ENCODE measurements at places on chromosomes 1 and 21.

- no peak for DNase-seq
These were observed 38.0 kb downstream of the CD58 start for GRCh38 chr1:116532671-116533428.

GRCh38 chr1:13228343-13228781 lies 2.4 kb upstream of the PRAMEF18 start:
- DNase-seq = no peak

DNA sequence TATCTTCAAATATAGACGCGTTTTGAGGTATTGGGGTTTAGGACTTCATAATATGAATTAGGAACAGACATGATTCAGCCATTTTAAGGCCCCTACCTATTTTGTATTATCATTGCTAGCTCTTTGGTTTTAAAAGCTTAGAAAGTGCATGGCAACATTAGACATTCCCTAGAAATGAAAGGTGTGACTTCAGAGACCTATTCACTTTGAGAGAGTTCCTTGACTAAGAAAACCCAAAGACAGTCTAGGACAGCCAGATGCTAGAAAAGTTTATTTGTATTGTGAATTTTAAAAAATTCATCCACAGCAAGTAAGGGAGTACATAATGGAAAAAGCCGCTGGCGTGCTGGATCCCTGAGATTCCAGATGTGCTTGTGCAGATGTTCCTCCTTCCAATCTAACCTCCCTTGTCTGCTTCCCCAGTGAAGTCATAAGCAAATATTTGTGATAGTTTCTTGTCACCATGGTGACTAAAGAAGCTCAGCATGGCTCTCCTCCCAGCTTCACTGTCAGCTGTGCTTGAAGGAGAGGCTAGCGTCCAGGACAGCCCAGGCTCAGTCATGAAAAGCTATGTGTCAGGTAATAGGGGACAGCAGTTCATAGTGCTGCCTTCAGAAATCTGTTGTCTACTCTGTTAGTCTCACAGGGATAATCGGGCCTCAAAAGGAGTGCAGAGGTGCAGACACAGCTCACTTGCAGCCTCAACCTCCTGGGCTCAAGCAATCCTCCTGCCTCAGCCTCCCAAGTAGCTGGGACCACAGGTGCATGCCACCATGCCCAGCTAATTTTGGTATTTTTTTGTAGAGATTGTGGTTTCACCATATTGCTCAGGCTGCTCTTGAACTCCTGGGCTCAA lies 34.8 kb downstream of the KPNA6 start:
- DNase-seq = no peak

- DNase-seq = no peak
These were observed 251.1 kb upstream of the ADGRL2 start for GRCh38 chr1:81549588-81550127.

DNA sequence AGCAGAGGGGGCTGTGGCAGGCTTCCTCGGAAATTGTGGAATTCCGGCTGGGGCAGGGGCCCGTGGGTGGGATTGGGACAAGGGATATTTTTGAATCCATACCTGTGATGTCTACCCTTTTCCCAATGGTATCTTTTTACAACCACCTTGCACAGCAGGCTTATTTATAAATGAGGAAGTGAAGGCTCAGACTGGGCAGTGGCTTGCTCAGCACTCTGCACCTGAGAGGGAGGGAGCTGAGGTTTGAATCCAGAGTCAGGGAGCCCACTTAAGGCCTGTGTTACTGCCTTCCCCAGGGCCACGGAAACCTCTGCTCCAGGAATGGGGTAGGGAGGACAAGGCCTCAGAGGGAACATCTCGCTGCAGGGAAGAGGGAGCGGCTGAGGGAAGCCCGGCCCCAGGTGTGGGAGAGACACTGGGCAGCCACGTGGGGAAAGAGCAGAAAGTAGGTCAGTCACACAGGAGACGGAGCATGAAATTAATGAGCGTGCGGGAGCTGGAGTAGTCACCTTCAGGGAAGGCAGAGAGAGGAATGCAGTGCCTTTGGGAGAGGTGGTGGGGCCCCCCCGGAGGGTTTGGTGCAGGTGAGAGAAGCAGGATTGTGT lies 35.4 kb upstream of the SCMH1 start:
- no peak for DNase-seq

DNA sequence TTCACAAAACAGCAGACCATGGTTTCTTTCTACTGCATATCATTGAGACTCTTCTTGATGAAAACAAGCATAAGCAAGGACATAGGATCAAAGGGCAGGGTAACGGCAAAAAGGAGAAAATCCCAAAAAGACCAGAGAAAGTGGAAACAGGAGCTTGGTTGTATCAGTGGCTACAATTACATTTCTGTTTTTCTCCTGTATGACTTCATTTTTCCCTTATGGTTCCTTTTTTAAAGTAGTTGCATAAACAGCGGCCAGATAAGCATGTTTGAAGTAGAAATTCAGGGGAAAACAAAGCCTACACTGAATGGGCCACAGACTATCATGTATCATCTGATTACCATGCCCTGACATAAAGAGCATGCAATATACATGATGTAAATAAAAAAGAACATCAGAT lies 4.6 kb downstream of the EGLN1 start:
- DNase-seq = no peak

DNA sequence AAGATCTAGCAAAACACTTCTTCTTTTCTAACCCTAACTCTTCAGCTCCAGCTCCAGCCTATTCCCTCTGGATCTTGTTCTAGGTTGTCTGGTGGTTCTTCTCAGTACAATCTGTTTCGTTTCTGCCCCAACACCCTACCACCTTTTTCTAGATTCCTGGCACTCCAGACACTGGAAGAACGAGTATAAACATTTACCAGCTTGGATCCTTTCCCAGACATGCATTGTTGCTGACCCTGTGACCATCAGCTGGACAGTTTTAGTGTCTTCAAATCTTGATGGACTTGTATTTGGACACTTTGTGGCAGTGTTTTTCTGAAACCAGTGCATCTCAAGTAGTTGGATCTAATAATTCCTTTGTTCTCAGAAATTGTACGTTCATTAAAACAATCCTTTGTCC lies 30.6 kb upstream of the CACNA1E start:
- no peak for DNase-seq

GRCh38 chr1:162028726-162029125 lies 5.1 kb upstream of the OLFML2B start:
- DNase-seq = no peak

DNA sequence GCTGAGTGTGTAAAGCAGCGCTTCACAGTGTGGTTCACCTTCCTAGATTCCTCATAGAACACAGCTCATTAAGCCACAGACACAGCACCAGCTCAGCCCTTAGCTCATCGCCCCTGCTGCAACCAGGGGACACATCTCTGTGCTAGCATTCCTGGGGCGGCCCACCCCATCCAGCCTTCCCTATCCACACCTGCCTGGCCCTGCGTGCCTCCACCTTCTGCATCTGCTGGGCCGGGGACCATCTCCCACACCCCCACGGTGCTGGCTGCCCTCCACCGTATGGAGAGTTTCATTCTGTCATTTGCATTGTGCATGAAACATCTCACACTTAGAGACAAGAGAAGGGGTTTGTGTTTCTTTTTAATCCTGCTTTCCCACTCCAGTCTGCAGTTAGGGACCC lies 35.8 kb upstream of the PRSS38 start:
- DNase-seq = no peak

GRCh38 chr1:75079538-75080290 lies 54.5 kb upstream of the LHX8 start:
- DNase-seq = no peak

- no peak for DNase-seq
These were observed 6.5 kb downstream of the LRP8 start for GRCh38 chr1:53321366-53321765.

GRCh38 chr1:207791290-207791689 lies 39.4 kb downstream of the CD46 start:
- no peak for DNase-seq

DNA sequence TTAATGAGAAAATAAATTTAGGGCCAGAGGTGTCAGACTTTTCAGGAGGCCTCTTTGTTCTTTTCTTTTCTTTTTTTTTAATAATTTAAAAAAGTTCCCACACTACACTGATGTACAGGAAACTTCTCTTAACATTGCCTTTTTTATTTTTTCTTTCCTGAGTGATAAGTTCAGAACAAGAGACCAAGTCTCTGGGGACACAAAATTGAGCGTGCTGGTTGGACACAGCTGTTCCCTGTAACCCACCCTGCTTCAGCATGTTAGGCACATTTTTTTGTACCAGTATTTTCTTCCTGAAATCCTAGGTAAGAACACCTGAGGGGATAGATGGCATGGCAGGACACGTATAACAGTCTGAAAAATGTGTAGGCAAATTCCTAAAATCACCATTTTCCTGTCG lies 50.1 kb downstream of the PBX1 start:
- no peak for DNase-seq

GRCh38 chr1:233078396-233078795 lies 128.0 kb downstream of the NTPCR start:
- DNase-seq = no peak

- no peak for DNase-seq
These were observed 868 bp downstream of the ZBTB40 start for GRCh38 chr1:22452481-22452957.

- no peak for DNase-seq
These were observed 53.1 kb upstream of the USH2A start for GRCh38 chr1:216476341-216476740.

DNA sequence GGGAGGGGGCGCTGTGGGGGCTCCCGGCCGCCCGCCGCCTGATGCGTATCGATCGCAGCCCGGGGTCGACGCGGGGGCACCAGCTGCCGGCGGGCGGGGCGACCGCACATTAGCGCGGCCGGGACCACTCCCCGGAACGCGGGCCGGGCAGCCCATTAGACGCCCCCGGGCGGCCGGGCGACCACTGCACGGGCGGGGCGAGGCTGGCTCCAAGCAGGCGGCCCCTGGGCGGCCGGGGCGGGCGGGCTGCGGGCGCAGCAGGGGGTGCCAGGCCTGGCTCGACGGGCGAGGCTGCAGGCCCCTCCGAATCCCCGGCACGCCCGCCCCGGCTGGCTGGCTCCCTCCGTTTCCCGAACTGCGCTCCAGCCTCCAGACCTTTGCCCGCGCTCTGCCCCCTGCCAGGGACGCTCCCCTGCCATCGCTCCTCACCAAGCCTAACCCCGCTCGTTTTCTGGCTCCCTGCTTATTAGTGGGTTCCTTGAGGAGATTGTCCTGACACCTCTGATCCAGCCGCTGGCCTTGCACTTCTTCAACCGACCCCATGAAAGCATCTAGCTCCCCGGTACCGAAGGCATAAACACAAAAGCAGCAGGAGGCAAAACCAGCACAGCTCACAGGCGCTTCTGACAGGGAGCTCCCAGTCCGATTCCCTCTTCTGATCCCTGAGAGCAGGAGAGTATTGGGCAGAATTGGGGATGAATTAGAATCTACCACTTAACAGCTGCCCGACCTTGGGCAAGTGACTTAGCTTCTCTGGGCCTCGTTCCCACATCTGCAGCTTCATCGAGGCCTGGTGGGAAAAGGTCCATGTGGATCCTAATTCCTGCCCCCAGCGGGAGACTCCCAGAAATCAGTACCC lies 92.6 kb upstream of the CASZ1 start:
- DNase-seq = no peak

GRCh38 chr1:186617926-186618325 lies 62.3 kb downstream of the PTGS2 start:
- no peak for DNase-seq

GRCh38 chr1:86441997-86442396 lies 18.0 kb downstream of the CLCA2 start:
- DNase-seq = no peak

DNA sequence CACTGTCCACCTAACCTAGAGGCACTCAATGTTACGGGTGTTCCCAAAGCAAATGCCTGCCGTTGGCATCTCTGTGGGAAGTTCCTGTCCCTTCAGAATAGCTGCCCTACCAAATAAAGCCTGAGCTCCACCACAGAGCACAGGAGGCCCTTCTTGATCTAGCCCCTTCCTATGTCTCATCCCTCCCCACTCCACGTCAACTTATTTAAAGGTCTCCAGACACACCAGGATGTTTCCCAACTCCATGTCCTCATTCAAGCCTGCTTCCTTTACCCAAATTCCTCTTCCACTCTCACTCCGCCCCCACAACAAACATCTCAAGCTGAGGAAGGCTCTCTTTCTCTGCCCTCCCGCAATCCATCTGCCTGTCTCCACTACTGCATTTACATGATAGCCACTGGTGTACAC lies 87.7 kb downstream of the TGFBR3 start:
- no peak for DNase-seq

GRCh38 chr1:31704271-31705079 lies 658 bp upstream of the COL16A1 start:
- no peak for DNase-seq

- no peak for DNase-seq
These were observed 324.9 kb upstream of the NFIA start for GRCh38 chr1:60757485-60757884.

- DNase-seq = peak; percentile 13
These were observed 659 bp downstream of the AGO1 start for GRCh38 chr1:35883635-35884101.

GRCh38 chr1:58964880-58965279 lies 181.0 kb upstream of the JUN start:
- DNase-seq = no peak

DNA sequence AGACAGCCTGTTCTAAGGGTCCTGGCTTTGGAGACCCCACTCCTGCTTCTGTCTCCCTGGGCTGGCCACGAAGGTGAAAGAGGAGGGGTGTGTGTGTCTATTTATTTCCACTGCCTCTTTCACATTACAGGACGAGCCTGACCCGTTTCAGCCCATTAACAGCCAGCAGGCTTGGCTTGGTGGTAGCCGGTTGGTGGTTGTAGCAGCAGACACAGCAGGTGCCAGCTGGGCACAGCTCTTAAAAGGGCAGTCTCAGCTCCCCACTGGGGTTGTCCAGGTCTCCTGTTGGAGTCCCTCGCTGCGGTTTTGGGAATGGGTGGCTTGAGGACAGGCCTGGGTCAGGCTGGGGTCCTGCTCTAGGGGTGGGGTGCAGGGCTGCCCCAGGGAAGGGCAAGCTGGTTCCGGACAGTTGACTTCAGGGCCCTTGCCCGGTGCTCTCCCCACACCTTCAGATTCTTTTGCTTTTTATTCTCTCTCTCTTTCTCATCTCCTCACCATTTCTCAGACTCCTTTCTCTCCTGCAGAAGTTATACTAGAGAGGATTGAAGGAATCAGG lies 84.6 kb downstream of the ACTL8 start:
- no peak for DNase-seq

- DNase-seq = no peak
These were observed 136.0 kb upstream of the KLHDC7A start for GRCh38 chr1:18344755-18345154.

DNA sequence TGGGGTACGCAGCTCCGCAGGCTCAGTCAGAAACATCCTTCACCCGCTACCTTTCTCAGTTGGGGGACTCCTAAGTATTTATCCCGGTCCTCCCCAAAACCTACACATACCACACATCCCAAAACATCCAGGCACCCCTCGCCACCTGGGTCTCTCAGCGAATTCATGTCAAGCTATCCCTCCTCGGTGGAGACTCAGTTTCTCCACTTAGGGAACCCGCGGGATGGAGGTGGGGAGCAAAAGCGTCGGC lies 1.3 kb upstream of the ZBTB7B start:
- DNase-seq = no peak
